ENCODE measurements at places on chromosomes 7 and 10.

DNA sequence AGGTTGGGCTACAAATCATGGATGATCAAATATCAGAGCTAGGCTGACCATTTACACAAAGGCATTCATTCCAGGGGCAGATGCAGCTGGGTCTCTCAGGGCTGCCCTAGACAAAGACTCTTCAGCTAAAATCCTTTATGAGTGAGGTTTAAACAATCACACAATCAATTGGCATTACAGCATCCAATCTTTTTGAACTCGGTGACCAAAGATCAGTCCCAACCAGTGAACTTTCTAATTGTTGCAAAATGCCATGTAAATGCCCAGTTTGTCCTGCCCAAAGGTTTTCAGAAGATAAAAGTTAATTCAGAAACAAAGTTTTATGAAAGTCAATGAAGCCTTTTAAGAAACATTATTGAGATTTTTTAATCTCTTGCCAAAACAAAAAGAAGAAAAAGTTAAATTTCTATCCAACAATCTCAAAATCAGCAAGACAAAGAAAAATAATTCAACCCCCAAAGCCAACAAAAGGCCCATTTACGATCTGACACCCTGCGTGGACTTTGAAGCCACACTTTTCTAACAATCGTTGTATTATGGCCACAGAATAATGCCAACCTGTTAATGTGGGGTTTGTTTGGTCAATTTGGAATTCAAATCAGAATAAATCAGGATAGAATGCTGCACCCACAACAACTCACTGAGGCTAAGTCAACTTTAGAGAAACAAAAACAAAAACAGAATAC is 40.9 kb downstream of the GPR37 start:
- no peak for DNase-seq

DNA sequence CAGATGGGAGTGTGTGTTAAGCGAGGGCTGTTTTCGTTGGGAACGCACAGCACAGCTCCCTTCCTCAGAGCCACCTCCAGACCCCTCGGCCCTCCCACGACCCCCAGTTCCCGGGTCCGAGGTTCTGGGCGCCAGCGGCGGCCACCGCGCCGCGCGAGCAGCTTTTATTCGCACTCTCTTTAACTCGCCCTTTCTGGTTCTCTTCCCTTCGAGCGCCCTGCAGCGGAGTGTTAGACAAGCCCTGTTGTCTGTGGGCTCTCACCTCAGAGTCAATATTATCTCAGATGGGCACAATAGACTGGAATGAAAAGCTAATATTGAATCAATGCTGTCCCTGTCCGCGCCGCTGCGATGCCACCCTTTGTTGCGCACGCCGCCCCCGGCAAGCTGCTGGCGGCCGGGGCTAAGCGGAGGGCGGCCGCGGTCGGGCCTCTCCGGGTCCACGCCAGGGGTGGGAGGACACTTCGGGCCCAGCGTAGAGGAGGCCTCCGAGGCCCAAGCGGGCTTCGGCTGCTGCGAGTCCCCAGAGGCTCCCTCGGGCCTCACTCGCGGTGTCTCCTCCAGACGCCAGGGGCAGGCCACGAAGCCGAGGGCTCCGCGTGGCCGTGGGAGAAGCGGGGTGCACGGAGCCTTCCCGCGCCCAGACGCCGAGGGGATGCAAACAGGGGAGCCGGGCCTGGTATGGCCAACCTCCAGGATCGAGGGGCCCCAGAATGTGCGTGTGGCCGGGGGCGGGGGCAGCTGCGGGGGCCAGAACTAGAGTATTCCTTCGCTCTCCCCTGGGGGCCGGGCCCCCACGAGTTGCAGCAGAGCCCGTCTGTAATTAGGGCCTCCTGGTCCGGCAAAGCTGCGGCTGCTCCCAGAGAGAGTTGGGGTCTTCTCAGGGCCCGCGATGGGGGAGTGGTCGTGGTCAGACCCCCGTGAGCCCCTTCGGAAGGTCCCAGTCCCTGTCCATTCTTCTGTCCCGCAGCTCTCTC is 7.9 kb upstream of the EMX2 start:
- DNase-seq, result no peak

GRCh38 chr10:79072994-79073645 is 4.4 kb downstream of the ZMIZ1 start:
- no peak for DNase-seq

DNA sequence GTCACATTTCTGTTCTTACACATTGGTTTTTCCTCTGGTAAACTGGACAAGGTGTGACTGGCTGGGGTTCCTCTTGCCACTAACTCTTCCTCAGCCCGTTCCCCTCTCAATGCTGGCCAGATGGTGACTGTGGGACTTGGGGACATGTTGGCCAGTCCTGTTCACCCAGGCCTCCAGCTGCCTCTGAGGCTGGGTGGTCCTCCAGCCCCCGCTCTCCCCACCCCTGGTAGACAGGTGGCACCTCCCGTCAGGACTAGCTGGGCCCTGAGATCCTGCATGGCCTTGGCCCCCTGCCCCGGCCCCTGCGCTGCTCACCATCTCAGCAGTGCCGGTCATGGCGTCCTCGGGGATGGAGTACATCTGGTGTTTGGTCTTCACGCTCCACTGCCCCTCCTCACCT is 10.8 kb upstream of the MYL7 start:
- no peak for DNase-seq

DNA sequence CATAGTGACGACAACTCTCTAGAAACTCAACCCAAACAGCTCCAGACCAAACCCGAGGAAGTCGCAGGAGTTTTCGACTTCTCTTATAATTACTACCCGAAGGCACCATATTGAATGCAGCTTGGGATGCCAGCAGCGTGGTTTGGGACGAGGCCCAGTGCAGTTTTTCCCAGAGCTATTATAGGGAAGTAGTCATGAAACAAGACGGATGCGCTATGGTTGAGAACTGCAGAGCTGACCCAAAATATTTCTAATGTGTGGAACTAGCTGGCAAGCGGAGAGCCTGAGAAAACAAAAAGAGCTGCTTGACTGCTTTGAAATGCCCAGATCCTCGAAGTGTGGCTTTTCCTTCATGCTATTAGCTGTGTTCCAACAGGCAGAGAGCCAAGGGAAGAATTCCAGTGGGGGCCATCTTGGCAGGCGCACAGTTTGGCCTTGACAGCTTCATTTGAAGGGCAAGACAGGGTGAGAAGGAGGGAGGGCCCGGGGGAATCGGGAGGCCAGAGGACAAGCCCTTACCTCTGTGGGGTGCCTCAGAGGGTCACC is 122.7 kb downstream of the CUL2 start:
- no peak for DNase-seq

DNA sequence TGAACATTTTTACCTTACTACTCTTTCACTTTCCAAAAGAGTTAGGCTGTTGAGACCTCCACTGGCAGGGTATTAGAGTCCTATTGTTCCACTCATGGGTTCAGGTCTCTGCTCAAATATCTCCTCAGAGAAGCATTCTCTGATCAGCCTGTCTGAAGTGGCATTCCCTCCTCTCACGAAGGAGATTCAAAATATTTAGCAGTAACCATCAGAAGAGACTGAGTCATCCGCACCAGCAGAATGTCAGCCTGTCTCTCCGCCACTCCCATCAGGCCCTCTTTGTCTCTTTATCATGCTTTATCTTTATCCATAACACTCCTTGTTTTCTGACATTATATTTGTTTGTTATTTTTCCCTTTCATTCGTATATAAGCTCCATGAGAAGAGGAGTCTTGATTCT is 79.1 kb downstream of the AASS start:
- no peak for DNase-seq

GRCh38 chr7:157318015-157318706 is 18.6 kb upstream of the DNAJB6 start:
- peak; percentile 69 for DNase-seq

DNA sequence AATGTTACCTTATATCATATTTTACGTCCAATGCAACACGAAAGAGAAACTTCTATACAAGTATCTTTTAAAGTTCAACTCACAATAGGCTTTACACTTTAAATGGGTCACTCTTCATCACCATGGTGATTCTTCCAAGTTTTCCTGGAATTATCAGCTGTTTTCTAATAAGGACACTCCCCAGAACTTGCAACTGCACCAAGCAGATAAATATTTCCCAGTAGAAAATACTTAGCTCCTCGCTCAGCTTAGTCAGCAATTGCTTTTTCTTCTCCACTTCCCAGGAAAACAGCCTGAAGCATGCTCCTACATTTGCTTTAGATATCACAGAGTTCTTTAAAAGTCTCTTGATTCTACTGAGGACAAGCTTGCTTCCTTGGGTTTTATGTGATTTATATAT is 25.7 kb upstream of the ADD3 start:
- DNase-seq, result no peak

- no peak for DNase-seq
These were observed 128.0 kb downstream of the NRCAM start for GRCh38 chr7:108328174-108328651.

DNA sequence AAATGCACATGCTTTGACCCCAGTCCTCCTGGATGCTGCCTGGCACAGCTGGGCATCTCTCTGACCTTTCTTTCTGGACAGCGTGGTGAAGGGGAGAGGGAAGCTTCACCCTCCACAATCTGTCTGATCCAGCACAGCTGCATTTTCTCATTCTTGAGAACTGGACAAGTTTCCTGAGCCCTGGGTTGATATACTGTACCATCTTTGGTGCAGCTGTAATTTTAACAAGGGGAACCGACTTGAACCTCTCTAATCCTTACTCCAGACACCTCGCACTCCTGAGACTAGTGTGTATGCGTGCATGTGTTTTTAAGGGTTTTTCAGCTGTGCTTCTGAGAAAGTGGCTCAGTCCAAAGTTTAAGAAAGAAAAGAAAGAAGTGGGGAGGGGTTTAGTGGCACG is 655.7 kb downstream of the INHBA start:
- no peak for DNase-seq

DNA sequence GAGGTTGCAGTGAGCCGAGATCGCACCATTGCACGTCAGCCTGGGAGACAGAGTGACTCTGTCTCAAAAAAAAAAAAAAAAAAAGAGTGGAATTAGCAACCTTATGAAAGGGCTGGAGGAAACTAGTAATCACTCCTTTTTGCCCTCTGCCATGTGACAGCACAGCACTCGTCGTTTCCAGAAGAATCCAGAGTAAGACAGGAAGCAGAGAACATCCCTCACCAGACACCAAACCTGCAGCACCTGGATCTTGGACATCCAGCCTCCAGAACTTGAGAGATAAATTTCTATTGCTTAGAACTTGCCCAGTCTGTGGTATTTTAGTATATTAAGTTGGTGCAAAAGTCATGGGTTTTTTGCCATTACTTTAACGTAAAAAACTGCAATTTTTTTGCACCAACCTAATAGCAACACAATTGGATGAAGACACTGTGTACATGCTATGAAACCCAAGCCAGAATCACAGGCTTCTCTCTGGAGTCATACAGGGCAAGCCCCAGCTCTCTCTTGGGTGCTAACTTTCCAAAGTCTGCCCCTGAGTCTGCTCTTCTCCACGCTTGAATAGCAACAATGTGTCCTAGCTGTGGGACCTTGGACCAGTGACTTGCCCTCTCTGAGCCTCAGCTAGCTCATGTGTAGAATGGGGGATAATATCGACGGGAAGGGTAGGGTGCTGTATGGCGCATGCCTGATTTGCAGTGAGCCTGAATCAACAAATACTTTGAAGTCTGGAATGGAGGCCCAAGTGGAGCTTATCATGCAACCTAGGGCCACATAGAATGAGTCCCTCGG is 55.1 kb downstream of the CHST3 start:
- no peak for DNase-seq

- DNase-seq, result no peak
These were observed 31.1 kb downstream of the PROSER2 start for GRCh38 chr10:11854301-11854700.

DNA sequence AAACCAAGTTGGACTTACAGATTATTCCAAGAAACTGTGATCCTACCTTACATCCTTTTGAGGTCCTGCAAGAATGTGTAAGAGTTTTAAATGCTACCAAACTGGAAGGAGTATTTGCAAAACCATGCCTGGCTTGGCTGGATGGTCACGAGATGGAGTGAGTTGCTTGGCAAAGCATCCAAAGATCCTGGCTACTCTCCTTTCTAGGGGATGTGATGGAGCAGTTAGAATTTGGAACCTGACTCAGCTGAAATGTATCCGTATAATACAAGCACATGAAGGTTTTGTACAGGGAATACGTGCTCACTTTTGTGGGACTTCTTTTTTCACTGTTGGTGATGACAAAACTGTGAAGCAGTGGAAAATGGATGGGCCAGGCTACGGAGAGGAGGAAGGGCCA is 13.3 kb upstream of the SYPL1 start:
- DNase-seq, result no peak

- no peak for DNase-seq
These were observed 16.4 kb downstream of the RABGEF1 start for GRCh38 chr7:66756889-66757288.

- DNase-seq, result no peak
These were observed 82.9 kb upstream of the OGDHL start for GRCh38 chr10:49844775-49845595.

Data from epithelial cell of prostate (primary cell).